Iris pigment epithelial cell (primary cell): ENCODE measurements at places on chromosomes 1 and 21.

- DNase-seq: peak; percentile 2
Observed at GRCh38 chr1:237124856-237125462, 83.0 kb downstream of the RYR2 start.

GRCh38 chr21:35197992-35198431, 148.9 kb upstream of the RUNX1 start:
- DNase-seq: peak; percentile 95

- no peak for DNase-seq
Observed at GRCh38 chr1:168507231-168507630, 36.6 kb downstream of the XCL2 start.

GRCh38 chr1:22153660-22154437, 11.0 kb upstream of the WNT4 start:
- DNase-seq: no peak

DNA sequence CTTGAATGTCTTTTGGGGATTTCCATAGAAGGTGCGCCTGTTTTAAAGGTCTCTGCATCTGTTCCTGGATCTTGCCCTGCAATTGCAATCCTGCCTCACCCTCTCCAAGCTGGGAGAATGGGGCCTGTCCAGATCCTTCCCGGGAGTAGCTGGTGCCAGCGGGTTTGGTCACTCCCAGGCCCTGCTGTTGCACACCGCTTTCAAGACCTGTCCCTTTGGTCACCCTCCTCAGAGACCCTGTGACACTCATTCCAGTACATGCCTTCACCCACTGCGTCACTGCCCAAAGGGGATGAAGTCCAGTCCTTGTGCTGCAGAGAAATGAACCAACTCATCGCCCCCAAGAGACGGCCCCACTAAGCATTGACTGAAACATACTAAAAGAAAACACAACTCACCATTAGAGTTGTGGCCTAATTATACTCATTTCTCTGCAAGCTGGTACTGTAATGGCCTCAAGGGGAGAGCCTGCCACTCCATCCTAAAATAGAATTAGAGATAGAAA, 1.9 kb upstream of the IRF2BP2 start:
- DNase-seq: no peak

GRCh38 chr1:86151427-86151826, 5.1 kb downstream of the COL24A1 start:
- peak; percentile 60 for DNase-seq

DNA sequence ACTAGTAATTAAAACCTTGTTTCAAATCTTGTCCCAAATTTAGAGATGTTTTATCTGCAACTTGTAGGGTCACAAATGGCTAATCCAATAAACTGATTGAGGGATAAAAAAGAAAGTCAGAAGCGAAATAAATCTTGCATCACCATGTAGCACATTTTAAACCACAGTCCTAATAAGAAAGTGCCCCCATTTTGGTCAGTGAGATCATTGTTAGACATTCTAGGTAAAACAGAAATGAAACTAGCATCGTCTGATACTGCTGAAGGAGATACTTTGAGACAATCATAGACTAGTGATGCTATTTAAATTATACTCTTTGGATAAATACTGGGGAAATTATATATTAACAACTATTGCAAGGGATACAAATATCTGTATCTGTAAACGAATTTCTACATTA, 247.9 kb downstream of the AMY1C start:
- no peak for DNase-seq

DNA sequence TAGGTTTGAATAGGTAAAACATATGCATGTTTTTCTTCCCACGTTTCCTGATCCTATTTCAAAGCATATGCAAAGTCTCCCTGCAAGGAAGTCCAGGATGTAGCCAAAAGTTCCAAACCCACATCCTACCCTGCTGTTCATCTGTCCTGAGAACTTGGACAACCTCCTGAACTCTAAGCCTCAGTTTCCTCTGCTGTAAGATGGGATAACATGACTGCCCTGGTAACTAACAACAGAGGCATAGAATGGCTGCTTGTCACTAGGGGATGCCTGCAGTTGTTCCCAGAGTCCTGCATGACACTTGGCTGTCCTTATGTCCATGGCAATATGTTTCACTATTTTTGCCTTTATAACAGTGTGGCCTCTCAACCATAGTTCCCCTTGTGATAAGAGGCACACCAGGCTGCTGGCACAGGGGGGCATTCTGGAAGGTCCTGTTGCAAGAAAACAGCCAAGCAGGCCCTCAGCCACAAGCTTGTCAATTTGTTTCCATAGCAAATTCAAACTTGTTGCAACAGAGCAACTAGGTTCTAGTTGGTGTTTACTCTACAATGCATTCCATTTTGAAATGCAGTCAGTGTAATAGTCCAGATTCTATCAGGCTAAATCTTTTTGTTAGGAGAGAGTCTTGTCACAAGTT, 1.5 kb upstream of the HDGF start:
- DNase-seq: peak; percentile 70

DNA sequence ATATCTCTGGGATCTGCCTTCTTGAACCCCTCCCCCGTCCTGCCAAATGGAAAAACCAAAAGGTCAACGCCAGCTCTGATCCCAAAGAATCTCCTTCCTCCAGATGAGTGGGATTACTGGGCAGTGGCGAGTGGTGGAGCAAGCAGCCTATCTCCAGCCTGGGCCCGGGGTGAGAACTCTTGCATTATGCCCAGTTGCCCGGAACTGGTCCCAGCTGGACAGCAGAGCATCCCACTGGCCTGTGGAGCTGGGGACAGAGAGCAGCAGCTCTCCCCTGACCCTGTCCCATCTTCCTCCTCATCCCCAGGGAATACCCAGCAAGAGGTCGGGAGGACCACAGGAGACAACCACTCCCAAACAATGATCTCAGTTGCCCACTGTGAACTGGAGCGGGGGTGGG, 130.5 kb downstream of the TMEM53 start:
- DNase-seq: no peak

DNA sequence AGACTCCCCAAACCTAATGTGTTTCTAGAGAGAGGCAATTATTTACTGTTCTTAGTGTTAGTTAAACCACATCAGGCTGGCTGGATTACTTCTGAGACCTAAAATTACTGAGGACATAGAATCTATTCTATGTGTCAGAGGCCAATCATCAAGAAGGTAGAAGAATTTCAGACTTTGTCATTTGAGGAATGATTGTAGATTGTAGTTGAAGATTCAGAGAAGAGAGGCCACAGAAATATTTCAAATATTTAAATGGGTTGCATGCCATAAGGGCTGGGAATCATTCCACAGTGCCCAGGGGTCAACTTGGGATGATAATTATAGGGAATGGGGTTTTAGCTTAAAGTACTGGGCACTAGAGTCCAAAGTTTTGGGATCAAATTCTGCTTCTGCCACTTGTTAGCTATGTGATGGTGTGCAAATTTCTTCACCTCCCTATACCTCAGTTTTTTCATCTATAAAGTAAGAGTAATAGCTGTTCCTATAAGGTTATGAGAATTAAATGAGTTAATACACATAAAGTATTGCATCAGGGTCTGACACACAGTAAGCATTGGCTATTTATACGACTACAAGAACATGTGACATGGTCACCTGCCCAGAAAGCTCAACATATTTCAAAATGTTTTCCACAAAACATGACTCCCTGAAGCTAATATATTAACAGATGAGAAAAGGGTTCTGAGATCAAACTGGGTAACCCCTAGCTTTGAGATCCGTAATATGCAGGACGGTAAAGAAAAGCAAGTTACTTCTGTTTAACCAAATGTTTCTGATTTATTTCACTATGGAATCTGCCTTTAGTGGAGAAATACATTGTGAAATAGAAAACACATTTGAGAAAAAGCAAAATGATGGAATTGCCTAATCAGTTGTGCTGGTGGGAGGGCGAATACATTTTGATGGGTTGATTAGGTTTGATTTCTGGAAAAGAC, 69.7 kb upstream of the SPAG17 start:
- DNase-seq: no peak

DNA sequence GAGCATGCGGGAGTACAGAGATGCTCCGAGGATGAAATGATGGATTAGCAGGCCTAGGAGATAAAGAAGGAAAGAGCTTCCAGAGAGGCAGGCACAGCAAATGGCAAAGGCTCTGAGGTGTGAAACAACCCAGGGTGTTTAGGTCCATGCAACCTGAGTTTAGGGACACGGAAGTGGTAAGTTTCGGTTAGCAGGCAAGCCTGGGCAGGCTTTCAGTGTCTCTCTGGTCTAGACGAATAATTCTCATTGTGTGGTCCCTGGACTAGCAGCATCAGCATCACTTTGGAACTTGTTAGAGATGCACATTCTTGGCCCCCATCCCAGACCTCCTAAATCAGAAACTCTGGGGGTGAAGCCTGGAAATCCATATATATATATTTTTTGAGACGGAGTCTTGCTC, 18.6 kb downstream of the NKAIN1 start:
- DNase-seq: no peak

- DNase-seq: peak; percentile 81
Observed at GRCh38 chr1:209527372-209527771, 56.1 kb upstream of the CAMK1G start.

GRCh38 chr1:55547405-55547804, 332.2 kb upstream of the USP24 start:
- DNase-seq: peak; percentile 15

DNA sequence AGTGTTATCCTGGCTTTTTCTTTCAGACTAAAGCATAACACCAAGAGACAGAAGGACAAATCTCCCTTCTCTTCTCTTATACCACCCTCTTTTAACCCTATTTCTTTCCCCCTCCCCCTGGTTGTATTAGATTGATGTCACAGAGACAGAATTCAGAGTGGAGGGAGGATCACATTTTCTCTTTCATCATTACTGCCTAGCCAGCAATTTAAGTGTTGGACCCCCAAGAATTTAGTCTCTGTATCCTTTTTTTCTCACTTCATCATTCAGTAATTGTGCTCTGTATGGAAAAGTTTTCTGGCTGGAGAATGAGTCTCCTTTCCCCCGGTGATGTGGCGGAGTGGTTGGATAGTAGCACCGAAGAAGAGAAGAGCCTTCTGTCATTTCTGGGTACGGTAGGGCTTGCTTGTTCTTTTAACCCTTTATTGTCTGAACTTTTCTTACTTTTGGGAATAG, 124.8 kb downstream of the CLEC20A start:
- no peak for DNase-seq

- no peak for DNase-seq
Observed at GRCh38 chr1:72705921-72706320, 423.6 kb upstream of the NEGR1 start.

DNA sequence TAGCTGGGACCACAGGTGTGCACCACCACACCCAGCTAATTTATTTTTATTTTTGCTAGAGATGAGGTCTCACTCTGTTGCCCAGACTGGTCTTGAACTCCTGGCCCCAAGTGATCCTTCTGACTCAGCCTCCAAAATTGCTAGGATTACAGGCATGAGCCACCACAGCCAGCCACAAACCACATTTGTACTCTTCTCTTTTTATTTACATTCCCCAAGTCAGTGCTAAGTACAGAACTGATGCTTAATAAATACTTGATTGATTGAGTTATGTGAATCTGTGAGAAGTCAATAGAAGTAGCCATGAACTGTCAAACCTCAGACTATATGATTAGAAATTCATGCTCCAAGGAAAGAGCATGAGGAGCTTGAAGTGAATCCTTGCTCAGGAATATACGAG, 48.5 kb upstream of the S1PR1 start:
- peak; percentile 86 for DNase-seq

DNA sequence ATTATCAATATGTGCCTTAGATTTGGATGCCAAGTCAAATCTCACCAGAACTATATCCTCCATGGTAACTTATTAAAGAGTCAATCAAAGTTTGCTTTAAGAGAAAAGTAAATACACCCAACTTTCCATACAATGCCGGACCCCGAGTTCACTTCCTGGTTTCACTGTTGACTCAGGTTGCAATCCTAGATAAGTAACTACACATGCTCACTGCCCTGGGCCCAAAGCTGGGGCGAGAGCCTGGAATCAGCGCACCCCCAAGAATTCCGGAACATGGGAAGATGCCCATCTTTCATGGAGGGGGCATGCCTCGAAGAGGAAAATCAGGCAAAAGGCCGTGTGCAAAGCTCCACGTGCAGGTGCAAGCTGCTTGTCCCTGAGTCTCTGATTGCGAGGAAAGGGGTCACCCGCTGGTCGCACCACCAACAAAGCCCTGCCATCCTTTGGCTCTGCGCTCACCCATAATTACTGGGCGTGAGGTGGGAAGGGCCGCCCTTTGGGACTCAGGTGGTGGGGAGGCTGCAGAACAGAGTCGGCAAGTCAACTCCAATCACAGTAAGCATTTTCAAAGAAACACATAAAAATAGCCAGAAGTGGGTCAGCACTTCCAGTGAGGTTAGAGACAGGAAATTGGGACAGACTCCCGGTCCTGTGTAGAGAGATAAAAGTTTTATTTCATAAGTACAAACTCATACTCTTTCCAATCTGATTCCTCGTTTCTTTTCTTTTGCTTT, 167.7 kb downstream of the TOMM20 start:
- peak; percentile 69 for DNase-seq

GRCh38 chr1:42680921-42681683, 1.1 kb upstream of the YBX1 start:
- peak; percentile 45 for DNase-seq

DNA sequence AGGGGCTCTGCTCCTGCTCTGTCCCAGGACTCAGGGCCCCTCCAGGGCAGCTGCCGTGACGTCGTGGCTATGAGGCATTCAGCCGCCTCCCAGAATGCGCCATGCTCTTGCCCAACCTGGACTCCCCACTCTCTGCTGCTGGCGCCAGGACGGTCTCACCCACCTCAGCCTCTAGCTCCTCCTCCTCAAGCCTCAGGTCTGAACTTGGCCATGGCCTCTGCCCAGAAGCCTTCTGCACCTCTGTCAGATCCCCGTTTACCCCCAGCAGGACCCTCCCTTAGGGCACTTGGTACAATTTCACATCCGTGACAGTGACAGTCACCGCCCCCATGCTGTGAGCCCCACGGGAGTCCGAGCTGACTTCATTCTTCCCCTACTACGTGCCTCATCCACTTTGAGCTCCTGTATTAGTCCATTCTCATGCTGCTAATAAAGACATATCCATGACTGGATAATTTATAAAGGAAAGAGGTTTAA, 4.9 kb downstream of the CSTB start:
- no peak for DNase-seq

DNA sequence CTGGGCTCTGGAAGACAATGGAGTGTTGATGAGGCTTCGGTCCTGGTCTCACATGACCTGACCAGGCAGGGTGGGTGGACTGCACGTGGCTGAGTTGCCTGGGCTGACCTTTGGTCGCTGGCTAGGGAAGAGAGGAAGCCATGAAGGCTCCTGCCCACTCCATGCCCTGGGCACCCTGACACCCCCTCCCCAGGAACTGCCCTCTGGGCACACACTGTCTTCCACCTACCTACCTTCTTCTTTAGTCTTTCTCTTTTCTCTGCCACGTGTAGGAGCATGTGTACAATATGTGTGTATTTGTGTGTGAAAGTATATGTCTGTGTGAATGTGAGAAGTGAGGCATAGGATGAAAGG, 15.1 kb downstream of the POU3F1 start:
- DNase-seq: no peak

- DNase-seq: no peak
Observed at GRCh38 chr1:189658381-189658780, 819.3 kb downstream of the BRINP3 start.

GRCh38 chr1:178818416-178818815, 52.5 kb downstream of the ANGPTL1 start:
- DNase-seq: peak; percentile 59

DNA sequence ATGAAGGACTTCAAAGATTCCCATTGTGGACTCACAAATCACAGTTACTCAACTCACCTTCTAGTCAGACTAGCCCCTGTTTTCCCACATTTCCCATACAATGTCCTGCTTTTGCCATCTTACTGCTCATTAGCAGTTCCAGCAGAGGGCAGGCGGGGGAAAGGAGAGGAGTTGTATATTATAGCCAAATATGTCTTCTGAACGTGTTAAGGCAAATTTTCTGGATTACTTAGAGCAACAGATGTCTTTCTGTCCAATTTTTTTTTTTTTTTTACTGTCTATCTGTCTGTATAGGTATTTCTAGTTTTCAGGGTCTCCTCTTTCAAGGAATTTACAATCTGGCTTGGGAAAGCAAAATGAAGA, 29.9 kb upstream of the DDAH1 start:
- DNase-seq: peak; percentile 39
